Activated naive CD4-positive, alpha-beta T cell (primary cell): ENCODE measurements at places on chromosomes 2 and 18.

GRCh38 chr18:58205443-58206160 lies 161.6 kb downstream of the NEDD4L start:
- DNase-seq = no peak

DNA sequence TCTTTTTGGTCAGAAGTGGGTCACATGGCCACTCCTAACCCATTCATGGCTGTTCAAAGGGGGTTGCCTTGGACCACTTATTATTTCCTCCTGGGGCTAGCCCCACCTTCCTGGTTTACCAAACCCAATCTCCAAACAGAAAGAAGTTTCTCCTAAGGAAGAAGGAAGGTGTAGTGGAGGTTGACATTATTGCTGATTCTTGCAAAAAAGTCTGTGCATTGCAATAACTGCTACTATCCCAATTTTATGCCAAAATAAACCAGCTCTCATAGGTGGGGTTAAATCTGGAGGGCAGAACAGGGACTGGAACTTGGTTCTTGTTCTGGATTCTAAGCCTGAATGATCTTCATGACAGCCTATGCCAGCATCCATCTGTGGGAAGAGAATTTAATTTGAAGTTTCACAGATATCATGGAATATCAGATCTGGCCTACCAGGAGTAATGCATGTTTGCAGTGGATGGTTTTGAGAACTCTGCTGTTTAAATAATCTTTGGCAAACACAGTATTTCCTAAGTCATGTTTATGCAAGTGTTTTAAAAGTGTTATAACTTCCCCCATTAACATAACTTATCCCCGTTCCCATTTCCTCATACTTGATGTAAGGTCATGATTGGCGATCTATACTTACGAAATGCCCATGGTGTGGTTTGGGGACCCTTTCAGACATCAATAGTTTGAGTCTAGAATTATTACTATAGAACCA lies 11.9 kb downstream of the ANXA4 start:
- no peak for DNase-seq

DNA sequence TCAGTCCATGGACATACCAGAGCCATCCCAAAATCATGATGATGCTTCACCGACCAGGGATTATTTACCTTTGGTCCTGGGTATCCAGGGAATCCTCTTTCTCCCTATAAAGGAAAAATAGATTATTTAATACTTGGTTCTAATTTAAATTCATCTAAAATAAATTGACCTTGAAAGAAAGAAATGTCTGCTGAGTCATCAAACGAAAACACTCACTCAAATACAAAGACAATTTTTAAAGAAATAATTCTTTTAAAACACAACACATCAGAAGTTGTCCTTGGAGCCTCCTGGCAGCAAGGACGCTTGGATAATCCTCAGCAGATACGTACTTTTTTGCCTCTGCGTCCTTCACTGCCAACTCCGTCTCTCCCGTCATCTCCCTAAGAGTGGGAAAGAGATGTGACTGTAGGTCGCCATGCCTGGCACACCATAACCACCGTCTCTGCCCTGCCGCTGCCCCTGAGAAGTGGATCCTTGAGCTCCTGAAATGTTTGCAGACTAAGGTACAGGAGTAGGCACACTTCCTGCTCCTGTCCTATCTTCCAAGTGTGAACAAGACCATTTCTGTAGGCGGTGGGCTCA lies 65.6 kb downstream of the COL6A3 start:
- no peak for DNase-seq

DNA sequence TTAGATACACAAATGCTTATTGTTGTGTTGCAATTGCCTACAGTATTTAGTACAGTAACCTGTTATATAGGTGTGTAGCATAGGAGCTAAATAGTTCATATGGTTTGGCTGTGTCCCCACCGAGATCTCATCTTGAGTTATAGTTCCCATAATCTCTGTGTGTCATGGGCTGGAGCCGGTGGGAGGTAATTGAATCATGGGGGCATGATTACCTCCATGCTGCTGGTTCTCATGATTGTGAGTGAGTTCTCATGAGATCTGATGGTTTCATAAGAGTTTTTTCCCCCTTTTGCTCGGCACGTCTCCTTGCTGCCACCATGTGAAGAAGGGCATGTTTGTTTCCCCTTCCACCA lies 190.5 kb upstream of the SESTD1 start:
- no peak for DNase-seq

- no peak for DNase-seq
These were observed 245.2 kb upstream of the GULP1 start for GRCh38 chr2:188046437-188046836.

DNA sequence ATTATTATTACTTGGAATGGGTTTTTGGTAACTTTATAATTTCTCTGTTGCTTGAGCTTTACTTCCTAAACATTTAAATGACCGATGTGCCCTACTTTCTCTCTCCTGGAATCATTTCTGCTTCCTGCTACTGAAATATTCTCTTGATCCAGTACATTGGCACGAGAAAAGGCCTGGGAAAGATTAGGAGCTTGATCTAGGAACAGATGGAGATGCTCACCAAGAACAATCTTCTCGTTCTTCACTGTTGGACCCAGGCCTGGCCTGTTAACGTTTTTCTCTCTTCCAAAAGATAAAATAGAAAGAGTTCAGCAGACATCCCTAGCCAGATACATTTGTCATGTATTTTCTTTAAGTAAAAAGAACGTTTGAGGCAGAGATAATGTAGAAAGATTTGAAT lies 1356.8 kb upstream of the CRIM1 start:
- no peak for DNase-seq

- no peak for DNase-seq
These were observed 159.7 kb downstream of the MYCN start for GRCh38 chr2:16100006-16100405.
